ENCODE measurements at places on chromosomes 11 and 22. TPM values are rescaled to one million over a fixed set of nuclear protein-coding genes. Genes with fewer than 3 reads are reported as not detected.

DNA sequence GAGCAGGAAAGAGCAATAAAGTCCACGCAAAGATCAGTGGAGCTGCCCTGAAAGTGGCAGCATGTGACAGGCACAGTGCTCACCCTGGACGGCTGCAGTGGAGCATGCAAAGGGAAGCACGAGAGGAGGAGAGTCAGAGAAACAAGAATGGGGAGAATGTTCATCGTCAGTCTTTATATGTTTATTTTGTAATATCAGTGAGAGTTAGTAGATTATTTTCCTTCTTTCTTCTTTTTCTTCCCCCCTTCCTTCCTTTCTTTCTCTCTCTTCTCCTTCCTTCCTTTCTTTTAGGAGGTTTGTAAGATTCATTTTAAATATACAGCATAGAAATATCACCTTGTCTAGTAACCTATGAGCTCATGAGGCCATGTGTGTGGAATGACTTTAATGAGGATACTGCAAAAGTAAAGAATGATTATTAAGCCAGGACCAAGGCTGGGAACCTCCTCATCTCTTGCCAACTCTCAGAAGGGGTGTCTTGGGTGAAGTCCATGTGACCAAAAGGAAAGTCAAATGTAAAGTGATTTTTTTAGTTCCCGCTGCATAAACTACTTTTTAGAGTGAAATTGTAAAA, 321.1 kb downstream of the AASDHPPT start:
- no peak for DNase-seq

GRCh38 chr22:22959147-22959827, 71.7 kb downstream of the IGLL5 start:
- DNase-seq, result peak; percentile 75

DNA sequence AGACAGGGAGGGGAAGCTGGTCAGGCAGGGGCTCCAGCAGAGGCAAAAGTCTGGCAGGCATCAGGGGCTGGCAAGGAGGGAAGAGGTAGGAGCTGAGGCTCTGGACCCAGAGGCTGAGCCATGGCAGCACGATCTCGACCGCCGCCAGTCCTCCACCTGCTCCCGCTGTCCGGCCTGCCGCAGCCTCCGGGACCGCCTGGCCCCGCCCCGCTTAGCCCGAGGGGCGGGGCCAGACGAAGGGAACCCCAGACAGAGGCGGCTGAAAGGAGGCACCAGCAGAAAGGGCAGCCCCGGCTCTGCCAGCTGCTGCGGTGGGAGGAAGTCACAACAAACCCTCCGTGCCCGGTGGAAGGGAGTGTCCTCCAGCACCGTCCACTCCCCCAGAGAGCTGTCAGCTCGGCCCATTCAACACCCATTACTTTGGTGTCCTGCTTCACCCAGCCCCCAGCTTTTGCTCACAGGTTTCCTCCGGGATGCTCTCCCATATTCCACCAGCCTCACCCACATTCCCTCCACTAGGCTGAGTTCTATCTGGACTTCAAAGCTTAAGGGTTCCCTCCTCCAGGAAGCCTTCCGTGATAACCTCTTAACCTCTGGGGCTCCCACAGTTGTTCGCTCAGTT, at the start of gene MFNG:
TSS of gene MFNG (minus strand) at position 161 of the 622 bp plus-strand sequence. CDS start 207 bp downstream, outside the sequence.
- peak; percentile 26 for DNase-seq

DNA sequence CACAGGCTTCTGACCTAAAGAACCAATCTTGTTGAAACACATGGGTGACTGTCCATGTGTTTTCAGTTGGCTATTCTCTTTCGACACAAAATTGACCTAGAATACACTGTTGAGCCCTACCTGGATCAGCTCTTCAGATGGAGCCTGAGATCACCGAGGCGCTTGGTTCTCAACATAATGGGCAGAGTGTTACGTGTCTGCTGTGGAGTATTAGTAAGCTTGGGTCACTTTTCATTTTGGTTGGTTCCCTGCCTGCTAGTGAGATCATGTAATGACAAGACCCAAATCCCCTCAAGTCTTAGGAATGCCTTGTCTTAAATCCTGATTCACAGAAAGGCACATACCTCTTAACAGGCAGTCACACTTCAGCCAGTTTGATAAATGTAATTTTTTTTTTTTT, 8.7 kb downstream of the MED19 start:
- DNase-seq, result no peak

SDHD gene
- 53.7 TPM for total RNA-seq

- DNase-seq, result no peak
These were observed 67.3 kb downstream of the PPFIBP2 start for GRCh38 chr11:7581021-7581590.

OR5P2 gene
- total RNA-seq, result not detected

SCN3B gene
- 58.1 TPM for total RNA-seq

ME3 gene
- total RNA-seq, result 89.6 TPM

DNA sequence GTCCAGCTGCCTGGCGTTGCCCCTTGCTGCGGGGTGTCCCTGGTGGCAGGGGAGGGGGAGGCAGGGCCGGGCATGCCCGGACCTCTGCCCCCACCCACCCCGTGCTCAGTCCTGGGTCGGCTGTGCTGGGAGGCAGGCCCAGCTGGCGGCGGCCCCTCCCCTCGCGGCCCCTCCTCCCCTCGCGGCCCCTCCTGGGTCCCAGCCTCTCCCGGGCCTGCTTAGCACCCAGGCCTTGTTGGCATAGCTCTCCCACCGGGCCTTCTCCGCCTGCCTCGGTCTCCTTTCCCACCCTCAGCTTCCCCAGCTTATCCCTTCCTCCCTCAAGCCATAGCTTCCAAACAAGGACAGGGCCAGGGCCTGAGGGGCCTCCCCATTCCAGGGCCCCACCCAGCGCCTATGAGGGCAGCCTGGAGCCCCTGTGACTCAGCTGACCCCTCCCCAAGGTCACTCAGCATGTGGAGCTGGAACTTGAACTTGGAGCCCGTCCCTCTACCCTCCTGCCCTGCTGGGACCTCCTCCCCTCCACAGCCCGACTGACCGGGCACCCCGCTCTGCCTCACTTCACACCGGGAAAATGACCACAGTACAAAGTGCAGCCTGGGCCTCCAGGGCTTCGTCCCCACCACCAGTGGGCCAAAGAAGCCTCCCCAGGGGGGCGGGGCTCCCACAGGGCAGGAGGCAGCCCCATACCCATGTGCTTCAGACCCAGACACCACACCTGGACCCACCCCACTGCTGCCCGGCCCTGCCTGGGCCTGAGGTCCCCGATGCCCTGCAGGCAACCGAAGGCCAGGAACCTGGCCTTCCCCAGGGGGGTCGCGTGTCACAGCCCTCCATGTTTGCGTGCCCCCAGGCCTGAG, 1.2 kb downstream of the EPS8L2 start:
- no peak for DNase-seq

GRCh38 chr11:127056338-127056971, 55.9 kb upstream of the KIRREL3 start:
- DNase-seq, result no peak

- DNase-seq, result no peak
These were observed 85.3 kb upstream of the HEPHL1 start for GRCh38 chr11:93935826-93936225.

DNA sequence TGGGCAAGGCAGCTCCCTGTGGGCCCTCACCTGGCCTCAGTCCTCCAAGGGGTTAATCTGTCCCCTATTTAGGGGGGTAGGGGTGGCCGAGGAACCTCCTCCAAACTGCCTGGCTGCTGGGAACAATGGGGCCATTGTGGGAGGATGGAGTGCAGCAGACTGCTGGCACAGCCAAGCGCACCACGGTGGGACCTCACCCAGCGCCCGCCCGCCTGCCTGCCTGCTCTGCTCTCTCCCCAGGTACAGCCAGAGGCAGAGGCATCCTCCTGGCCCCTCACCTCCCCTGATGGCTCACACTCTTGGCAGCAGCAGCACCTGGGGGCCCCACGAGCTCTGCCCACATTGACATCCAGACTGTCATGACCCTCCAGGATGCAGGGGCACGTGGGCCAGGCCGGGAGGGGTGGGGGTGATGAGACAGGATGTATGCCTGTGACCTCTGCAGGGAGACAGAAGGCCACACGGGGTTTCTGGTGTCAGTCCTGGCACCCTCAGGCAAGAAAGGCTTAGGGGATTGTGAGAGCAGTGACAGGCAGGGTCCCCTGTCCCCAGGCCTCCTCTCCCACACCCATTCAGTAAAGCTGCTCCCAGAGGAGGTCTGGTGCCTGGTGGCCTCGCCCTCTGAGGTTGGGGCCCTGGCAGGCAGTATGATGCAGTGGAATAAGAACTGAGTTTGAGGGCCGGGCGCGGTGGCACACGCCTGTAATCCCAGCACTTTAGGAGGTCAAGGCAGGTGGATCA, 11.4 kb downstream of the BCL9L start:
- DNase-seq, result no peak

DNA sequence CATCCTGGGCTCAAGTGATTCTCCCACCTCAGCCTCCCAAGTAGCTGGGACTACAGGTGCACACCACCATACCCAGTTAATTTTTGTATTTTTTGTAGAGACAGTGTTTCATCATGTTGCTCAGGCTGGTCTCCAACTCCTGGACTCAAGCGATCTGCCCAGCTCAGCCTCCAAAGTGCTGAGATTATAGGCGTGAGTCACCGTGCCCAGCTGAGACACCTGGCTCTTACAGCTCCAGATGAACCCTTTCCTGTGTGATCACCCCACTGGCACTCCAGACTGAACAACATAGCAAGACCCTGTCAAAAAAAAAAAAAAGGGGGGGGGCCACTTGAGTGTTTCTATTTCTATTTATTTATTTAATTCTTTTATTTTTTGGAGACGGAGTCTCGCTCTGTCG, 1.0 kb upstream of the ADSL start:
- no peak for DNase-seq

- no peak for DNase-seq
These were observed 203.7 kb upstream of the SORL1-AS1 start for GRCh38 chr11:121656328-121657090.

- DNase-seq, result peak; percentile 44
These were observed 780.9 kb downstream of the BRD1 start for GRCh38 chr22:49046546-49047361.

MMP11 gene
- total RNA-seq, result 6.4 TPM

DNA sequence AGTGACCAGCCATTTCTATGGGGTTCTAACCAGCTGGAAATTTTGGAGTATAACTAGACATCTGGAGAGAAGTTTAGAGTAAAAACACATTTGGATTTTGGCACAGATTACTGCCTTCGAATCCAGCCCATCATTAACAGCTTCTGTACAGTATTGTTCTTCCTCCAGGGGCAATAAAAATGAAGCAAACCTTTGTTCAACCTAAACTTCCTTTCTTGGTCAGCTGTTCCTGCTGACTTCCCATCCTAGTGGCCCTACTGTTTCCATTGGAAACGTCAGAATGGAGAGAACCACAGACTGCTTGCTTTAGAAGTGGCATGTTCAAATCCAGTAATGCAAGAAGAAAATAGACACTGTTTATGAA, 203.7 kb upstream of the MTMR2 start:
- DNase-seq, result no peak

TRIOBP gene
- 28.5 TPM for total RNA-seq

GRCh38 chr11:9367551-9367950, 16.9 kb upstream of the IPO7 start:
- DNase-seq, result no peak

GRCh38 chr11:75743711-75744563, 24.6 kb upstream of the DGAT2 start:
- no peak for DNase-seq
